ENCODE measurements at places on chromosomes 1 and 21. TPM values are rescaled to one million over a fixed set of nuclear protein-coding genes. Genes with fewer than 3 reads are reported as not detected.

Gene IVL
- not detected for total RNA-seq

- no peaks in the 10 kb centered on the region for H3K36me3 ChIP-seq
- H3K4me3 ChIP-seq = no peak overlapping the region
- DNase-seq = no peak
- no peaks in the 10 kb centered on the region for H3K27me3 ChIP-seq
Measured at GRCh38 chr1:119358636-119359035, 9.9 kb upstream of the HAO2 start.

GRCh38 chr1:230833511-230833910, 34.8 kb downstream of the C1orf198 start:
- H3K36me3 ChIP-seq = no peaks in the 10 kb centered on the region
- no peak for DNase-seq
- H3K4me1 ChIP-seq = peaks cover 5% of the 10 kb centered on the region
- no peak overlapping the region for H3K4me3 ChIP-seq
- H3K27ac ChIP-seq = no peak overlapping the region
- no peaks in the 10 kb centered on the region for H3K27me3 ChIP-seq

DNA sequence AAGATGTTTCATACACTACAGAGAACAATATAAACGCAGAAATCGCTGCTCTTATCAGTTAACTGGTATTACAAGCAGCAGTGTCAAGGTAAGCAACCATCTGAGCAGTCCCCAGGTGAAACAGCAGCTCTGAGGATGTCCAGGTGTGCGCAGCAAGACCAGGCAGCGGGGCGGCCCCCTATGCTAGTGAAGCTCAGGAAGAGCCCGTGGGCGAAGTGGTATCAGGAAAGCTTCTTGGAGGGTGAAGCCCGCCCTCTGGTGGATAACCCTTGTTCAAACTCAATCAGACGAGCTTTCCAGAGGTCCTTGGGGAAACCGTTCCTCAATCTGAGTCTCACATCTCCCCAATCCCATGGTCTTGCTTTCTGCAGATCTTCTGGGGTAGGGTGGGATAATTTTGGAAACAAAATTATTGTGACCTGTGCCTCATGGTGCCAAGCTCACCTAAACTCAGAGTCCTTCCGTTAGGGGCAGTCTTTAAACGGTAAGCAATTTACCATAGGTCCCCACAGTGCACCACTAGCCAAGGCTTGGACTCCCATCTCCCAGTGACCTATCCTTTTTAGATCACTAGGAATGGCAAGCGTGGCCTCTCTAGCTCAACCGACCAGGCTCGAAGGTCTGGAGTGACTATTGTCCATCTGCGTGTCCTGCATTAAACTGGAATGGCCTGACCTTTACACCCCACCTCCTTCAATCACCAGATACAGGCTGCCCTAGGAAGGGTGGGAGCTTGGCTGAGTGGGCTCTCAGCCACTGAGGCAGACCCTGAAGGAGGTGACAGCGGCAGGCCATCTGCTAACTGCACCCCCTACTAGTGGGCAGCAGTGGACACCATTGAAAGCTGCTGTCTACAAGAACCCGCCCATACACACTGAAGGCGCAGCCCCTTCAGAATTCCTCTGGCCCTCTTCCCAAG, 13.6 kb upstream of the FAM110D start:
- no peaks in the 10 kb centered on the region for H3K27me3 ChIP-seq
- no peaks in the 10 kb centered on the region for H3K4me1 ChIP-seq
- DNase-seq = peak; percentile 86
- no peak overlapping the region for H3K27ac ChIP-seq

DNA sequence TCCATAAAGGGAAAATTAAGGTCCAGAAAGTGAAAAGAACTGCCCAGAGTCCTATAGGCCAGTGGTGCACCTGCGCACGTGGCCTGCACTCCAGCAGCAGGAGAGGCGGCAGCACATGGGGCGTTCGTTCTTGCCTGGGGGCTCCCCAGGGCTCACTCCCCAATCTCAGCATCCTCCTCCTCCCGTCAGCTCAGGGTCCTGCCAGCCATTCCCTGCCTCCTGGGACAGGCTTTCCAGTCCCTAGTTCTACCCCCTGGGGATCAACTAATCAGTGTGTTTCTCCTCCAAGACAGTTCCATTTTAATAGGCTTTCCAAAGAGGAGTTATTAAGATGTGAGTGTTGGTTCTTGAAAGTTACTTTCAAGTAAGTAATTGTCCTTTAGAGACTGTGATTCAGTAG, 1.2 kb upstream of the A3GALT2 start:
- no peaks in the 10 kb centered on the region for H3K4me1 ChIP-seq
- peaks cover 14% of the 10 kb centered on the region for H3K36me3 ChIP-seq
- DNase-seq = peak; percentile 22
- H3K27me3 ChIP-seq = no peaks in the 10 kb centered on the region
- no peak overlapping the region for H3K27ac ChIP-seq

Measured in aorta (tissue), 5 donors.